Fibroblast of pulmonary artery (primary cell): ENCODE measurements at places on chromosomes 2 and 18.
A peak's percentile ranks its signal among the peaks of the same experiment; 100 is the strongest.

GRCh38 chr2:54392555-54393324 is 63.4 kb upstream of the SPTBN1 start:
- no peak for DNase-seq

GRCh38 chr2:23053601-23054000 is 331.4 kb upstream of the KLHL29 start:
- no peak for DNase-seq

GRCh38 chr2:101698014-101698843 is 722 bp downstream of the MAP4K4 start:
- DNase-seq, result peak; percentile 36

DNA sequence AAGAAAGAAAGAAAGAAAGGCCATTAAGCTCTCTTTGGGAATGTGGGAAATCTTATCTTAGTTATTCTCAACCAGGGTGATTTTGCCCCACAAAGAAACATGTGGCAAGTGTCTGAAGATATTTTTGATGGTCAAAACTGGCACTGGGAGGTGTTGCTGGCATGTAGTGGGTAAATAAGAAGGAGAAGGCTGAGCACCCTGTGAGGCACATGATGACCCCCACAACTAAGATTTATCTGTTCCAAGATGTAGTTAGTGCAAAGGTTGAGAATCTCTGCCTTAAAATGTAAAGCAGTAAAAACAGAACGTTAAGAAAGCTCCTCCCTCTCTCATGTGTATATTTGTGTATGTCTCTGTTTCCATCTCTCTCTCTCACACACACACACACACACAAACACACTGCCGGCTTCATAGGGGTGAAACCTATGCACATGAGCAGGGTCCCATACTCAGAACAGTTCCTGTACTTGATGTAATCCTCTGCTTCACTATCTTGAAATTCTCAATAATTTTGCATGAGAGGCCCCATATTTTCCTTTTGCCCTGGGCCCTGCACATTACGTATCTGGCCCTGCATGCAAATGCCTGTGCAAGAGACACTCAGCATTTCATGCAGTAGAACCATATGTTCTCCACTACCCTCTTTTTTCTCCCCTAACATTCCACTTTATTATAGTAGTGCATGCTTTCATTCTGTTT is 94.3 kb downstream of the MREG start:
- DNase-seq, result no peak

- DNase-seq, result no peak
Observed at GRCh38 chr2:51404226-51404625, 372.3 kb upstream of the NRXN1 start.

- no peak for DNase-seq
Observed at GRCh38 chr2:42754776-42755140, 9.2 kb downstream of the OXER1 start.

DNA sequence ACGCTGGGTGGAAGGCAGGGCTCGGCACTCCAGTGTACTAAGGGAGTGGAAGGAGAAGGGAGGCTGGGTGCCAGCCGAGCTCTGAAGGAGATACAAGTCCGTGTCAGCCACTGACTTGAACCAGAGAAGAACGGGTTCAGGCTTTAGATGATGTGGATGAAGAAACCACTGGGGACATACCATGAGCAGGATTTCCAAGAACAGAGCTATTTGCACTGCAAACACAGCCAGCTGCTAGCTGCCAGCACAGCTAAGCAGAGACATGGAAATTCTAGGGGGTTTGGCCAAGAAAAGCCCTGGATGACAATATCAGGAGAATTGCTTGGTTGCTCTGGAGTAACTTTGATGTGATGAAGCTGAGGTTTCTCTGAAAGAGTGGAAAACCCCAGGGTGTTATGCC is 5.2 kb downstream of the CD207 start:
- peak; percentile 31 for DNase-seq

GRCh38 chr2:121649149-121649595 is at the start of gene CLASP1:
CLASP1 (minus strand) TSS chr2:121649462; CDS start chr2:121605895, 43,567 bp downstream.
- no peak for DNase-seq

- peak; percentile 84 for DNase-seq
Observed at GRCh38 chr2:205885492-205886099, 200.4 kb downstream of the INO80D start.

DNA sequence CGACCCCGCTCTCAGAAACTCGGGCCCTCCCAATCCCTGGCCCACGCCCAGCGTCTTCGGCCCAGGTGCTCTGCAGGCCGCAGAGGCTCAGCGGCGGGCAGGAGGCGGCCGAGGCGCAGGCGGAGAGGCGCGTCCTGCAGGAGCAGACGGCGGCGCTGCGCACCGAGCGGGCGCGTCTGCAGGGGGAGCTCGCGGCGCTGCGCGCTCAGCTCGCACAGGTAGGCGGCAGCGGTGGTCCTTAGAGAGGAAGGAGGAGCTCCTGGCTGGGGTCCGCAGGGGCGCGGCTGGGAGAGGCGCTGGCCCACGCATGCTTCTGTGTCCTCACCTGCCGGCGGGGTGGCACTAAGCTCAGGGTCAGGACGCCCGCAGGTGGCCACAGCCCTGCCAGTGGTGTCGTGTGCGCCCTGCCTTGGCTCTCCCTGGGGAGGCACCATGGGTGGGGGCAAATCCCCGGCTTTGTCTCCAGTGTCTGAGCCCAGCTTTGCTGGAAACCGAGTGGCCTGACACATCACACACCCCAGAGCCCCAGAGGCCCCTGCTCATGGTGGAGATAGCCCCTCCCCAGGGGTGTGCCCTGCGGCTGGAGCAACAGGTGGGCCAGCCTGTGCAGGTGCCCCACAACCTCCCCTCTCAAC is 14.9 kb upstream of the SNED1 start:
- DNase-seq, result peak; percentile 54

- DNase-seq, result no peak
Observed at GRCh38 chr2:33085646-33086045, 138.9 kb downstream of the LTBP1 start.
